ENCODE measurements at places on chromosomes 4 and X.

DNA sequence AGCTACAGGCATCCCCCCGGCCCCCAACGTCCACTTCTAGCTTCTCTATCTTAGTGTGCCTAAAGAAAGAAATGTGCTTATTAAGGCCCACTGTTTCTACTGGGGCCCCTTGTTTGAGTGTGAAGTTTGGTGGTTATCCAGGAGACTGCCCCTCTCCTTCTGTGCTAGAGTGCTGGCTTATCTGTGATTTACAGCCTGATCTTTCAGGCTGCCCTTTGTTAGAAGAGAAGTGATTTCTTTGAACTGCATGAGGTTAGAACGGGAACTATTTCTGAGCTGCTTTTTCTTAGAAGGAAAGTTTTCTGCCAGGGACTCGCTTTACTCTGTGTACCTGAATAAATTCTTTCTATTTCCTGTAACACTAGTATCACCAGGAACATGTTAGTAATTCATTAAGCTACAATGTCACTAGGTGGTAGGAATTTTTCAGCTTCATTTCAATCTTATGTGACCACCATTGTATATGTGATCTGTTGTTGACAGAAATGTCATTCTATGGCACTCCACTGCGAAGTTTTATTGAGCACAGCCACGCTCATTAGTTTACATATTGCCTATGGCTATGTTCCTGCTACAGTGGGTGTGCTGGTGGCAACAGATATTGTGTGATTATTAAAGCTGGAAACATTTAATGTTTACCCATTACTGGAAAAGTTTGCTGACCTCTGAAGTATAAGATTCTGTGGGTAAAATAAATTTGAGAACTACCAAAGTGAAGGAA lies 193.8 kb upstream of the CXorf51B start:
- no peaks in the 10 kb centered on the region for H3K27me3 ChIP-seq
- no peaks in the 10 kb centered on the region for H3K4me1 ChIP-seq
- no peak overlapping the region for H3K27ac ChIP-seq
- DNase-seq: no peak
- H3K4me3 ChIP-seq: no peak overlapping the region
- no peaks in the 10 kb centered on the region for H3K36me3 ChIP-seq

DNA sequence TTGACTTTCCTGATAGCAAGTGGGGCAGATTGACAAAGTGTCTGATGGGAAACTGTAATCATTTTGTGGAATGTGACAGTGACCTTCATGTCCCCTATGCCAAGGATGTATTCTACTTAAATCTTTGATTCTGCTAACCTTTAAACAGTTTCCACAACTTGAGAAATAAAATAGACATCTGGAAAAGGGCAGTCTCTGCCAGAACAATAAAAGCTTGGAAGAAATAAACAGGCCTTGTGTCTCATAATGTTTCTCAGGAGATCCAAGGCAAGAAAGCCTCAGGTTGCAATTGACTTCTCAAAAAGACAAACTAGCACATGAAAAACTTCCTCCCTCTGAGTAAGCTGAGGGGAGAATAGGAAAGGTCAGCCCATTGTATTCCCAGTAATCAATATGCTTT lies 174.9 kb downstream of the FSTL5 start:
- no peak overlapping the region for H3K4me3 ChIP-seq
- no peaks in the 10 kb centered on the region for H3K36me3 ChIP-seq
- no peaks in the 10 kb centered on the region for H3K27me3 ChIP-seq
- no peaks in the 10 kb centered on the region for H3K4me1 ChIP-seq
- no peak for DNase-seq
- H3K27ac ChIP-seq: no peak overlapping the region

DNA sequence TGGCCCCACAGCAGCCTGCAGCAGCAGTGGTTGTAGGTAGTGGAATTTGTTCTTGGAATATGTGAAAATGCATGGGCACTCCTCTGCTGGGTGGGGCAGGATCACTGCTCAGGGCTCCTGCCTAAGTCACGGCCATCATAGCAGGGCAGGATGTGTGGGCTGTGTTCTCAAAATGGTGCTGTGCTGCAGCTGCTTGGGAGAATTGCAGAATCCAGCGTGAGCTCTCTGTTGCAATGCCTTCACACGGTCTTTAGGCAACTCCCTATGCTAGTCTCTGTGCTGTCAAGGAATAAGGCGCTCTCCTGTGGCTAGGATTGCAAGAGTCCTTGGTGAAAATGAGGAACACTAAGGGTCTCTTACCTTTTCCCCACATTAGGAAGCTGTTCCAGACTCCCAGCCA lies 42.9 kb downstream of the F8 start:
- H3K27me3 ChIP-seq: peaks cover 2% of the 10 kb centered on the region
- no peak overlapping the region for H3K27ac ChIP-seq
- no peak overlapping the region for H3K4me3 ChIP-seq
- peaks cover 5% of the 10 kb centered on the region for H3K4me1 ChIP-seq

DNA sequence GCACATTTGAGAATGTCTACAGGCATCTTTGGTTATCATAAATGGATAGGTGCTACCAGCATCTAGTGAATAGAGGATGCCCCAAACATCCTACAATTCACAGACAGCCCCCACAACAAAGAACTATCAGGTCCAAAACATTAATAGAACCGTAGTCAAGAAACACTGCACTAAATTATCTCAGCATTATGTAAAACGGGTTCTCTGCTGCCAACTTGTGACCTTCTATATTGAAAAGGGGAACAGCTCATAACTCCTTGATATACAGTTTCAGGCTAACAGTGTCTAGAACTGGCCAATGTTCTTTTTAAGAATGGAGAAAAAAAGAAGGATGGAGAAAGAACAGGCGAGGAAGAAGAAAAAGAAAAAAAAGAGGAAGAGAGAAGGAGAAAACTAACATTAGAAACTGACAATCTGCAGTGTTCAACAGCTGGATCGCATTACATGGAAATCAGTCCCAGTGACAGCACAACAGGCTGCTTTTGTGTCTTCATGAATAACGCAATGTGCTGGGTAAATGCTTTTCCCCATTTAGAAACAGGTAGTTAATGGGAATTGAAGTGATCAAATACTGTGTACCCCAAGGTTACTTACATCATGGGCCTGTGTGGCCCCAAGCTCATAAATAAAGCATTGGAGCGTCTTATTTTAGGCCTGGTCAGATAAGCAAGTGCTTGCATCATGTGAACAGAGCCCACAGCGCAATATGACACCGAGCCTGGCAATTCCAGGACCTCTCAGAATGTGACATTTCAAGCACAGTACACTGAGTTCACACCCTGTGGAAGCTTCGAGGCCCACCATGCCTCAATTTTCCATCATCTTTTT lies 339.5 kb downstream of the DHX15 start:
- H3K27me3 ChIP-seq: peaks cover 1% of the 10 kb centered on the region
- H3K4me3 ChIP-seq: no peak overlapping the region
- no peaks in the 10 kb centered on the region for H3K36me3 ChIP-seq
- no peak for DNase-seq

DNA sequence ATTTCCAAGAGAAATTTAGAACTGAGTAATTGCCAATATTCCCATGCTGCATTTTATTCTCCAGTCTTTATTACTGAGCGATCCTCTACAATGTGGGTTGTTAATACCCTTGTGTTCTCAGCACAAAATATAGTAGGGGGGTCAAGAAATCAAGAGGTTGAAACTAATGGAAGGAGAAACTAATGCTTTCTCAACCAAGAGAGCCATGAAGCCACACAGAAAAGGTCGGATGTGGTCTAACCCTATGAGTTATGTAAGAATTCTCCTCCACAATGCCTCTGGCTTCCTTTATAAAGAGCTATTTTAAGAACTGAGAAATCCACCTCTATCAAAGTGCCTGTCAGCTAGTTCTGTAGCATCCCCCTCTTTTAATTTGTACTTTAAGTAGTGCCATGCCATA lies 268.5 kb downstream of the CHIC1 start:
- H3K36me3 ChIP-seq: no peaks in the 10 kb centered on the region
- H3K27me3 ChIP-seq: peaks cover 4% of the 10 kb centered on the region
- H3K4me3 ChIP-seq: no peak overlapping the region
- no peaks in the 10 kb centered on the region for H3K4me1 ChIP-seq
- DNase-seq: no peak

GRCh38 chr4:135917011-135917410 lies 1615.3 kb downstream of the PCDH18 start:
- H3K36me3 ChIP-seq: no peaks in the 10 kb centered on the region
- H3K27me3 ChIP-seq: no peaks in the 10 kb centered on the region
- H3K4me1 ChIP-seq: no peaks in the 10 kb centered on the region
- no peak for DNase-seq
- H3K4me3 ChIP-seq: no peak overlapping the region

DNA sequence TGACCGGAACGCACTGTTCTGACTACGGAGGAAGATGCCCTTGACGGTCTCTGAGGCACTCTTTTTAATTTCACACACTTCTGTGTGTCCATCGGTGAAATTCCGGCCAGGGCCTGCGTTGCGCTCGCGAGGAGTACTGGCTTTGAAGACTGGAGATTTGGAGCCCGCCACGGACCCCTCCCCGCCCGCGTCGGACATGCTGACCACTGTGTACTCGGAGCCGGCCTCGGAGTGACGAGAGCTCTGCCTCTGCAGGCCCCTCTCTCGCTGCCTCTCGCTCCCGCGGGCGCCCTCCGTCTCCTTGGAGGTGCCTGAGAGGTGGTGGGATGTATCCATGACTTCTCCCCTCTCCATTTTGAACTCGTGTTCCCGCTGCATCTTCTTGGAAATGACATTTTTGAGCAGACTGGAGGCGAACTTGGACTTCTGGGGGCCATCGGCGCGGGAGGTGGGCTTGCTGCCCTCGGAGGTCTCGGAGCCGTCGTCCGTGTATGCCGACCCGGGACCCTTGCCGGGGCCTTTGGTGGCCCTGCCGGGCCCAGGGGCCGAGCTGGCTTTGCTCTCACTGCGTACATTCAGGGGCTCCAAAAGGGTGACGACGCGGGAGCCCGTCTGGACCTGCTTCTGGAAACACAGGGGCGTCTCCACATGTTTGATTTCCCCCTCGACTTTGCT lies 5.7 kb downstream of the C4orf54 start:
- no peak overlapping the region for H3K27ac ChIP-seq
- no peaks in the 10 kb centered on the region for H3K4me1 ChIP-seq
- no peaks in the 10 kb centered on the region for H3K27me3 ChIP-seq
- no peaks in the 10 kb centered on the region for H3K36me3 ChIP-seq

- H3K27ac ChIP-seq: no peak overlapping the region
- no peak overlapping the region for H3K4me3 ChIP-seq
- H3K36me3 ChIP-seq: no peaks in the 10 kb centered on the region
- no peak for DNase-seq
These were observed 728.9 kb downstream of the PCDH18 start for GRCh38 chr4:136803433-136803832.

DNA sequence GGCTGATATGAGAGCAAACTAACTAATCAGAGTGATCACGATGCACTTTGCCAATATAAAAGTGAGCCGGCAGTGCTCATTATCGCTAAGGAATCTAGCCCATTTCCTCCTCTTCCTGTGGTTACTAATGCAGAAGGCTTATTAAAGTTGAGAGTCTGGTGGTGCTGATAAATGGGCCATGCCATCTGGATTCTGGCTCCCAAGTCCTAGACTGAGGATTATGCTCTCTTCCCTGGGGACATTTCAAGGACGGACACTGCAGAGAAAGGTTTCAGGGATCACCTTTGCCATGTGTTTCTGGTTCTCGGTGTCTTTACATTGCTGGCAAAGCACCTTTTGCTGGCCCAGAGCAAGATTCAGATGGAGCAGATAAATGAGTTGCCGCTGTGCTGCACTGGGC lies 85.3 kb downstream of the RTL5 start:
- H3K4me1 ChIP-seq: peaks cover 8% of the 10 kb centered on the region
- DNase-seq: no peak
- H3K4me3 ChIP-seq: no peak overlapping the region
- no peaks in the 10 kb centered on the region for H3K27me3 ChIP-seq

DNA sequence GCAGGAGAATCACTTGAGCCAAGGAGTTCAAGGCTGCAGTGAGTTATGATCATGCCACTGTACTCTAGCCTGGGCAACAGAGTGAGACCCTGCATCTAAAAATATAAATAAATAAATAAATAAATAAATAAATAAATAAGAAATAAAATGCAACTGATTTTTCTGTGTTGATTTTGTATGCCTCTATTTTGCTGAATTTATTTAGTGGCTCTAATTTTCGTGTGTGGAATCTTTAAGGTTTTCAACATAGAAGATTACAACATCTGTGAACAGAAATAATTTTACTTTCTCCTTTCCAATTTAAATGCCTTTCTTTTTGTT lies 30.9 kb upstream of the ABCG2 start:
- H3K27ac ChIP-seq: no peak overlapping the region
- H3K4me3 ChIP-seq: no peak overlapping the region
- no peaks in the 10 kb centered on the region for H3K27me3 ChIP-seq

DNA sequence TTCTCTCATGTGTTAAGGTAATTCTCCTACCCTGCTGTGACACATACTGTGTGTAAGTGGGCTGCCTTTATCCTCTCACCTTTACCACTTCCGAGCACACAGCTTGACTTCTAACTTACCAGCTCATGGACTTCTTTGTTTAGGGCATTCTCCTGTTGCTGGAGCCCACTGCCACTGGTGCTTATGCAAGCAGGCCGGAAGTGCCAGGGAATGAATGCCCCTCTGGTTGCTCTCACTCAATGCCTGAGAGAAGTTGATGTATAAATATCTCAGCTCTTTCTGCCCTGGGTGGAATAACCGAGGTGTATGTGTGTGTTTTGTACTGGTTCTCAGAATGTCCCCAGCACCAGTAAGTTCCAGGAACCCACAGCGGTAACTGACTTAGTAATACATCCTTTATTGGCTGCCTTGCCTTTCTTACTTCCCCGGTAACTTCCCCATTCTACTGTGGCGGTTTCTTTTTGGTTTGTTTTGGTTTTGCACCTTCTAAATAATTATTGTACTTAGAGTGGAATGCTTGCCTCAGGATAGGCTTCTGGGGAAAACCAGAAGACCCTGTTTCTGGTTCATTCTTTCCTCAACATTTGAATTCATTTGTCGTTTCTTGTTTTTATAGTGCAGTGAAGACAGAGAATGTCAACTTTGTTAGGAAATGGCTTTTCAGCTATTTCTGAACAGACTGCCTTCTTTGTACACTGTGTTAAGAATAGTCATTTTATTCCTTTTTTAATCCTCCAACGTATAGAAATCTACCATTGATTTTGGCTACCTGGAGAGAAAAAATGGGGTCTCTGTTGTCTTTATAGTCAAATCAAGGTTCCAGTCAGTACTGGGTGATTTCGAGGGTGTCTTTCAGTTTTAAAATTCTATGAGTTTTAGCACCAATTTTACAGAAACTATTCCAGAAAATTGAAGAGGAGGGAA lies 45.4 kb downstream of the CXorf58 start:
- H3K27me3 ChIP-seq: no peaks in the 10 kb centered on the region
- peaks cover 15% of the 10 kb centered on the region for H3K4me1 ChIP-seq
- H3K4me3 ChIP-seq: peak overlapping the region; percentile 75
- peak overlapping the region; percentile 90 for H3K27ac ChIP-seq
- DNase-seq: peak; percentile 59

DNA sequence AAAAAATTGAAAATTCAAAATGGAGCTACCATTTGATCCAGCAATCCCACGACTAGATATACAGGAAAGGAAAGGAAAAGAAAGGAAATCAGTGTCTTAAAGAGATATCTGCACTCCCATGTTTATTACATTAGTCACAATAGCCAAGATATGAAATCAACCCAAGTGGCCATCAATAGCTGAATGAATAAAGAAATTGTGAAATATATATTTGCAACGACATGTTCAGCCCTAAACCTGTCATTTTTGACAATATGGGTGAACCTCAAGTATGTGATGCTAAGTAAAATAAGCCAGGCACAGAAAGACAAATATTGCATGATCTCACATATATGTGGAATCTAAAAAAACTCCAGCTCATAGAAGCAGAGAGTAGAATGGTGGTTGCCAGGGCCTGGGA lies 155.1 kb downstream of the ANXA5 start:
- no peak for DNase-seq
- H3K27me3 ChIP-seq: peaks cover 2% of the 10 kb centered on the region
- peaks cover 4% of the 10 kb centered on the region for H3K4me1 ChIP-seq
- no peak overlapping the region for H3K4me3 ChIP-seq
- no peak overlapping the region for H3K27ac ChIP-seq

- H3K27me3 ChIP-seq: no peaks in the 10 kb centered on the region
- H3K36me3 ChIP-seq: no peaks in the 10 kb centered on the region
- H3K4me1 ChIP-seq: peaks cover 6% of the 10 kb centered on the region
- DNase-seq: no peak
- H3K27ac ChIP-seq: no peak overlapping the region
These were observed 81.0 kb downstream of the MAGED4 start for GRCh38 chrX:52265713-52266112.

All from activated CD8-positive, alpha-beta T cell treated with anti-CD3 and anti-CD28 coated beads for 36 hours (primary cell).